Pulmonary artery endothelial cell (primary cell): ENCODE measurements at places on chromosomes 5 and 9. TPM values are rescaled to one million over a fixed set of nuclear protein-coding genes. Genes with fewer than 3 reads are reported as not detected.

The MARCOL gene
- total RNA-seq: not detected in 2 replicates

- DNase-seq: no peak
Observed at GRCh38 chr5:111472579-111472978, 39.8 kb downstream of the STARD4 start.

- DNase-seq: no peak
Observed at GRCh38 chr9:110936719-110937452, 101.4 kb downstream of the LPAR1 start.

DNA sequence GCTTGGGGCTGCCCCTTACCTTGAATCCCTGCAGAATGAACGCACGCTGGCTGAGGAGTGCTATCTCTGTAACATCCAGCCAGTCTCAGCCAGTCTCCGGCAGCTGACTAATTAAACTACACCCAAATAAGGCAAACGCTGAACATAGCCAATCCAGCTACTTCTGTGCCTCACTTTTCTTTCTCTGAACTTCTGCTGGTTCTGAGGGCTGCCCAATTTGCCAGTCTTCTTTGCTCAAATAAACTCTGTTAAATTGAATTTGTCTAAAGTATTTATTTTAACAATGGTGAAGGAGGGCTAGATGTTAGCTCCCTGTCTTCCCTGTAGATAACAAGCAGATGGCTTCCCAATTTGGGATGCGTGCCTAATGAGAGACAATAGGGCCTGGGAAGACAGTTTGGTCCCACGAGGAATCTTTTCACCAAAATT lies 154.0 kb upstream of the NFIL3 start:
- no peak for DNase-seq

DNA sequence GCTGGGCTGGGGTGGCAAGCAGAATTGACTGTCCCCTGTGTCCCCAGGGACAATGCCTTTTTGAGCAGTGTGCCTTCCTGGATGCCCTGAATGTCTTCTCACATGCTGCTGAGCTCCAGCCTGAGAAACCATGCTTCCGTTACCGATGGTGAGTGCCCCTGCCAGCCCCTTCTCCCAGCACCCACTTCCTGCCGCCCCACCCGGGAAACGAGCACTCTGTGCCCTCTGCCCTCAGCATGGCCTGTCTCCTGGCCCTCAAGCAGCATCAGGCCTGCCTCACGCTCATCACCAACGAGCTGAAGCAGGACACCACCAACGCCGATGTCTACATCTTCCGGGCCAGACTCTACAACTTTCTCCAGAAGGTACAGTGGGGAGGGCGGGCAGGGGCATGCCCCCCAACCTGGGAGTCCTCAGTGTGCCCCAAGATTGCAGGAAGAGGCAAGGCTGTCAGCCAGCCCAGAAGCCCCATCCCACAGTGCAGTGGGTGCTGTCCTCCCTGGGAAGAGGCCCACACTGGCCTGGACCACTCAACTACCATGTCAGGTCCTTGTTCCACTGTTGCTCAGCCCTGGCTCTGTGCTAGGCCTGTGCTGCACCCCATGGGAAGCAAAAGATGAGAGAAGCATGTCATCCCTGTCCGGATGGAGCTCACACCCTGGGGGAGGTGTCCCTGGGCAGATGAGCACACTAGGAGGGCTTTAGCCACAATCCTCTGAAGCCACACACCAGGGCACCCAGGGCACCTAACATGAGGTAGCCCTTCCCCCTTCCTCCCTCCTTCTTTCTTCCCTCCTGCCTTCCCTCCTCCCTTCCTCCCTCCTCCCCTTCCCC lies 4.4 kb downstream of the TTC16 start:
- no peak for DNase-seq

GRCh38 chr5:95590880-95591279 lies 29.0 kb upstream of the GPR150 start:
- DNase-seq: no peak

The FBXO10 gene
- total RNA-seq: 9.5 and 14.2 TPM in 2 replicates

GRCh38 chr5:178732281-178732680 lies 1.8 kb upstream of the ZNF354A start:
- DNase-seq: no peak

The HCN1 gene
- total RNA-seq: not detected in 2 replicates

DNA sequence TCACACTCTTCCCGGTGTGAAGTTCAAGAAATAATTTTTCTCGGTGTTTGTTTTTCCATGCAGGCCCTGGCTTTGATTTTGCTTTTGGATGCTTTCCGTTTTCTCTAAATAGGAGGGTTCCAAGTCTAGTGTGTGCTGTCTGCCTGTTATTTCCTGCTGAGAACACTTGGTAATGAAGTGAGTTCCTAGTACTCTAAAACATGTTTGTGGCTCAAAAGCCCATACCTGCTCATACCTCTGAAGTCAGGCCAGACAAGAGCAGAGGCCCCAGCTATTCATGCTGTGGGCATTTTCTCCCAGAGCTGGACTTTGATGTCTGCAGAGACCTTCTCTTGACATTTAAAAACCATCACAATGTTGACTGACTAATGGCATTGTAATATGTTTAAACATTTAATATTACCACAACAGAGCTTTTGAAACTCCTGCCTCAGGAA lies 211.2 kb downstream of the GOLPH3 start:
- no peak for DNase-seq

DNA sequence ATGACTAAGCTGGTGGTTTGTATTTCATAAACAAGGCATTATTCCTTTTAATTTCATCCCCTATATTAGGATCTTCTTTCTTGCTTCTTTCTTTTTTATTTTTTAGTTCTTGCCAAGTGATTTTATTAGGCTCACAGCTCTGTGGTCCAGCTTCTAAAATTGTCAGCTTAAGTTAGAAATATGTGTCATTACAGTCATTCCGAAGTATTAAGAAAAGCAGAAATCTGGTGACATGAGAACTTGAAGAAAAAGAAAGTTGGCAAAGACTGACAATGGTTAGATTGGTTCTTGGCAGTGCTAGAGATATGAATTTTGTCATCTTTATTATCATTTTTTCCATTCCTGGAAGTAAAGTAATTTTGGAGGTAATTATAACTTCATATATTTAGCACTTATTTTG lies 166.5 kb upstream of the PRR16 start:
- no peak for DNase-seq

The RETREG1 gene
- 0.07 and 0.14 TPM in 2 replicates for total RNA-seq

The IL17B gene
- total RNA-seq: not detected in 2 replicates

The RIMOC1 gene
- 8.9 and 14.2 TPM in 2 replicates for total RNA-seq

DNA sequence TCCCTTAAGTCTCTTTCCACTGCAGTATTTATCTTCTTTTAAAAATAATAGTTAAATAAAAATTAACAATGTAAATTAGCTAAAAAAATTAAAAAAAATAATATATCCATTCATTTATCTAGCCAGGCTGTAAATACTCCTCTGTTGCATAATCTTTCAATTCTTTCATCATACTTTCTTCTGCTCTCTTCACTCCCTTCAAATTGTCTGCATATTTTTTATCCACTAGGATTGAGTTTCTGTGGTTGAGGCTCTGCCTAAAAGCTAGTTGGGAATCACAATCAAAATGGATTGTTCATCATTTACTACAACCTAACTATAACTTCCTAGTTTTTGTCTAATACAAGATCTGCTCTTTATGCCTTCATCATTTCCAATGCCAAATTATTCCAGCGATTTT lies 182.2 kb downstream of the PDE4D start:
- DNase-seq: no peak
